ENCODE measurements at places on chromosomes 6 and 20.

DNA sequence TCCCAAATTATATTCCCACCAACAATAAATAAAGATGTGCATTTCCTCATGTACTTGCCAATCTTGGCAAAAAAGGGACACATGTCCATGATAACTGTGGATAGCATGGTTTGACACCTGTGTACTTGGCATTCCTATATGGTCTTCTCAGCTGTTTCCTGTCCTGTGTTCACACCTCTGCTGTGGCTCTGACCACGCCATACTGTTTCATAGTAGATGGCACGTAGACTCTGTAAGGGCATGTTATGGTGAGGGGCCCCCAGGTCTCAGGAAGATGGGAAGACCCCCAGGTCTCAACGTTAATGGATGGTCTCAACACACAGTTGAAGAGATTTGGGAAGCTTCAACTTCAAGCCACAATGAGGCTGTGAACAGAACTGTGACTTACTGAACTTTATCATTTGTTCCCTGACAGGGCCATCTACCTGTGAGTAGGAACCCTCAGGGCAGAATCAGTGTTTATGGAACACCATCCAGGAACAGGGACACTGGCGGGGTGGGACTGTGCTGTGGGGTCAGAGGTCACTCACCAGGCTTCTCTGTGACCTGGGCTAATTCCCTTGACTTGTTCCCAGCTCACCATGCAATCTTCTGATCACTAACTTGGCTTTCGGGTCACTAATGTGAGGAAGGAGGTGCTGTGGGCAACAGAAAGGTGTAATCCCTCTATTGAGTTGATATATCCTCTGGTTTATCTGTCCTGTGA lies 11.8 kb downstream of the ZBTB24 start:
- no peak for DNase-seq

- no peak for DNase-seq
Measured at GRCh38 chr6:48186746-48187145, 75.7 kb upstream of the PTCHD4 start.

GRCh38 chr20:51732096-51732791 lies 35.9 kb downstream of the ATP9A start:
- DNase-seq = peak; percentile 50

GRCh38 chr20:57309544-57310115 lies 20.0 kb upstream of the SPO11 start:
- no peak for DNase-seq

GRCh38 chr20:48158014-48158413 lies 372.7 kb upstream of the SULF2 start:
- DNase-seq = no peak

- DNase-seq = no peak
Measured at GRCh38 chr6:72742001-72742673, 120.3 kb downstream of the KCNQ5 start.

DNA sequence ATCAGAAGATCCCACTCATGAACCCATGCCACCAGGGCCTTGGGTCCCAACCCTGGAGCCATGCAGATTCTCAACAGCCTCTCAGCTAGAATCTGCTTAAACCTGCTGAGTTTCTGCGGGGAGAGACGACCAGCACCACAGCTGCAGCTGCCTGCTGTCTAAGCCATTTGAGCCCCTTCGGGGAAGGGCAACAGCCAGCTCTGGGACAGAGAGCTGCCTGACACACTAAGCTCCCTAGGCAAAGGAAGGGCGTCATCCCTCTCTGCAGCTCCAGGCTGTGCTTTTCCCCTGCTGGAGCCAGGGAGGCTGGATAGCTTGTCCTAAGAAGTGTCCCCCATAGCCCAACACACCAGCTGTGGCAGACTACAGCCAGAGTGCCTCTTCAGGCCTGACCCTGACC lies 182.5 kb downstream of the OTOR start:
- DNase-seq = no peak

GRCh38 chr20:2816030-2816582 lies at the start of gene TMEM239:
TSS of gene TMEM239 (plus strand) at chr20:2816364. CDS start at chr20:2816555, 191 bp downstream.
- no peak for DNase-seq

- no peak for DNase-seq
Measured at GRCh38 chr6:107116328-107116892, 1.1 kb upstream of the BEND3 start.

GRCh38 chr6:9937031-9937763 lies 477.7 kb downstream of the TFAP2A start:
- no peak for DNase-seq

DNA sequence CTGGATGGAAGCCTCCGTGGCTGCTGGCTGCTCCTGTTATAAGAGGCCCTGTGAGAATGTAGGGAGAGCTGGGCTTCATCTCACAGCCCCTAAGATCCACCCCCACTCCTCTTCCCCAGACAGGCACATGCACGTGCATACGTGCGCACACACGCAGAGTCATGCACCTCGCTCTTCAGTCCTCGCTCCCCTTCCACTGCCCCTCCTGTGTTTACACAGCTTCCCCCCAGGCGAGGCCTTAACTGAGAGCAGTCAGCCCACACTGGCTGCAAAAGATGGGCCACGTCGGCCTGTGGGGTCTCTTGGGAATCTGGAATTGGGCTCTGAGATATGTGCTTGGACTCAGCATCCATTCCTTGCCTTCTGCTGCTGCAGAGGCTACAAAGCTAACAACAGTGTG lies 35.2 kb upstream of the MLN start:
- DNase-seq = no peak

DNA sequence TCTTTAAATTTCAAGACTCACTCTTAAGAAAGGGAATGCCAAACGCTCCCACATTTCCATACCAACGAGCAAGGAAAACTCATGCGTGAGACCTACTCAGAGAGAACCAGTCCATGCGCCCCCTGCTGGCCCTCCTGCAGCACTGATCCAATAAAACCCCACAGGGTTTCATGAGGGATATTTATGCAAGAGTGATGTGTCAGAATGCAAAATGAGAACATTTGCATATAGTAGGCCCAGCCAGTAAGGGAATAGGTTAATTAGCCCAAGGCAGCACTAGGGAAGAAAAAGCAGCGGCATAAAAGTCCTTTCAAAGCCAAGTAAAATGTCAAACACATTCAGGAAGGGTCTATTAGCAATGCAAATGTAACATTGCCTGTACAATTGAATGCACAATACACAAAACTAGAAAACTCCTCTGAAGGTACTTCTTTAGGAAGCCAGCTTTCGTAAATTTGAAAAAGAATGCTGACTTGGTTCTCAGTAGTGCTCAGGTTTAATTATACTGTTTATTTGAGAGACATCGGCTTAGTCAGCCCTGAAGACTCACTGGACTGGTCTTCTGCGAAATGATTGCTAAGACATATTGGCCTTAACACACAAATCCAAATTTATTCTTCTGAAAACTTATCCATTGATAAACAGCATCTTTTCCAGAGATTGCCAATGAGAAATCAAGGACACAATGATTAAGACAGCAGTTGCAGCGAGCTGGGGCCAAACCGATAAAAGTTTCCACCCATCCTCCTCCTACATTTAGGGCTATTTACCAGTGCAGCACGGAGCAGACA lies 93.2 kb downstream of the GMPR start:
- peak; percentile 82 for DNase-seq
